ENCODE measurements at places on chromosomes 4 and X.
A peak's percentile ranks its signal among the peaks of the same experiment; 100 is the strongest.

DNA sequence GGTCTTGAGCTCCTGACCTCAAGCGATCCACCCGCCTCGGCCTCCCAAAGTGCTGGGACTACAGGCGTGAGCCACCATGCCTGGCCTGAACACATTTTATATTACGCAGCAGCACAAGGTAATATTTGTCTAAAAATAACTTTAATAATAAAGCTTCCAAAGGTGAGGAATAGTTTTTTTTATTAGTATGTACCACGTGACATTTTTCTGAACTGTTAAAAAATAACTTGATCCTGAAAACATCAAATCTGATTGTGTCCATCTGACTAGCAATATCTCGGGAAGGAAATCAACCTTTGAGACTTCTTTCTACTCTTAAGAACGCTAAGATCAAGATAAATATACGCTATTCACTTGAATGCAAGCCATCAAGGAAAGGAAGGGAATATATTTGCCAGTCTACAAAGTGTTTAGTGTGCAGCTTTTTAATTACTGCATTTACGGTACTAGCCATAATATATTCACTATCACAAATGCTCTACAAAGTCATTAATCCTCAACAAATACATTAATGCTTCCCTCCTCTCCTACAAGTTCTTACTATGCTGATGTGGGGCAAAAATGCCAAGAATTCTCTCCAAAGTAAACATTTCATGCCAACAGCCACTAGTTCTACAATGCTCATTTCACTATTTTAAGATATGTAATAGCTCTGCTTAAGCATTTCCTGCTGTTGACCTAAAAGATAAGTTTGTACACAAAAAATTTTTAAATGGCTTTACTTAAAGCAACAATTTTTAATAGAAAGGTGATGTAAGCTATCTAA lies 143.6 kb downstream of the APBB2 start:
- no peak for DNase-seq

GRCh38 chr4:5474756-5475155 lies 233.6 kb downstream of the EVC2 start:
- no peak for DNase-seq

- no peak for DNase-seq
Measured at GRCh38 chr4:140816806-140817510, 60.8 kb upstream of the TBC1D9 start.

DNA sequence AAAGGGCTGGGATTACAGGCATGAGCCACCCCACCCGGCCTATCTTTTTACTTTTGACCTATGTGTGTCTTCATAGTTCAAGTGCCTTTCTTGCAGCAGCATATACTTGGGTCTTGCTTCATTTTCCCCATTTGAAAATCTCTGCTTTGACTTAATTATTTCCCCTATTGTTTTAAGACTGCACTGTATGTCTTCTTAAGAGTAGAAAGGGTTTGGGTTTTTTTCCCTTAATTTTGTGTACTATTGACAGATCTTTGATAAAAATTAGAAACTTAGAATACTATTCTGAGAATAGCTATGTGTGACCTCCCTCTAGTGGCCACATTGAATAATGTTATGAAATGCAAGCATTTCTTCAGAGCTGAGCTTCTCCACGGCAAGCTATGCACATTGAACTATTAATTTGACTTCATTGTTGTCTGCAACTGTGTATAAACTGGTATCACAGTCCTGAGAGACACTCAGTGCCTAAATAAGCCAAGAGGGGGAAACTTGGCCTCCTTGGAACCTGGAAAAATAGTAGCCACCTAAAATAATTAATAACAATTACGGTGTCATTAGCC lies 8.7 kb upstream of the SLC25A4 start:
- no peak for DNase-seq

GRCh38 chrX:56788717-56789122 lies 59.7 kb downstream of the NBDY start:
- DNase-seq, result peak; percentile 26

- no peak for DNase-seq
Measured at GRCh38 chrX:85499400-85499799, 119.9 kb upstream of the POF1B start.

- no peak for DNase-seq
Measured at GRCh38 chr4:35164063-35164462, 1080.3 kb downstream of the ARAP2 start.

GRCh38 chrX:48785540-48786214 lies 713 bp upstream of the GATA1 start:
- no peak for DNase-seq

DNA sequence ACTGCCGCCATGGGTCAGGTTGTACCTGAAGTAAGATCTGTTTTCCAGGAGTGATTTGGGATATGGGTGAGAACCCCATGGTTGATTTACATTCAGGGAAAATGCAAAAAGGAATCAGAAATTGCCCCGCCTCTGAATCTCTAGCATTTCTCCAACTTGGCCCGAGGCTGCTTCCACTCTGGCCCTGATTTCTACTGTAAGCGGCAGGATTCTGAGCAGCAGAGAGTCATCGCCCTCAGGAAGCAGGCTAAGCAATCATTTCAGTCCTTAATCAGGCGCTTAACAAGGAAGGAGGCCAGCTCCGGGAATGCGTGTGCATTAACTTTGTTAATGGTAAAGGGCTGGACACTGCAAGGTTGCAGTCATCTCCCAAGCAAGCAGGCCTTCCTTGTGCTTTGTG lies 88.5 kb upstream of the DHX15 start:
- no peak for DNase-seq

GRCh38 chr4:40199999-40200874 lies 3.4 kb downstream of the RHOH start:
- DNase-seq, result no peak

DNA sequence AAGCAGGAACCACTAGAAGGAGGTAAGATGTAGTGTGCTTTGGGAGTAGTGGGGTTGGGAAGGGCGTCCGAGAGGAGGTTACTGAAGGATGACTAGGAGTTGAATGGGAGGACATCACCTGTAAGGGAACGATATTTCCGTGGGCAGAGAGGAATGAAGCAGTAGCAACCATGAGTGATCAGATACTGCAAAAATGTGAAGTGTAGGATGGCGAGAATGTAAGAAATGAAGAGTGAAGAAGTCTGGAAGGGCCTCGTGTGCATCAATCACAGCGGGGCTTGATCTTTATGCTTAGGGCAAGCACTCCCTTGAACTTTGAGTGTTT lies 594 bp downstream of the MSMO1 start:
- DNase-seq, result no peak

GRCh38 chr4:1752284-1753041 lies 31.1 kb downstream of the TACC3 start:
- DNase-seq, result no peak

- DNase-seq, result no peak
Measured at GRCh38 chrX:82734140-82734539, 774.0 kb upstream of the POU3F4 start.

DNA sequence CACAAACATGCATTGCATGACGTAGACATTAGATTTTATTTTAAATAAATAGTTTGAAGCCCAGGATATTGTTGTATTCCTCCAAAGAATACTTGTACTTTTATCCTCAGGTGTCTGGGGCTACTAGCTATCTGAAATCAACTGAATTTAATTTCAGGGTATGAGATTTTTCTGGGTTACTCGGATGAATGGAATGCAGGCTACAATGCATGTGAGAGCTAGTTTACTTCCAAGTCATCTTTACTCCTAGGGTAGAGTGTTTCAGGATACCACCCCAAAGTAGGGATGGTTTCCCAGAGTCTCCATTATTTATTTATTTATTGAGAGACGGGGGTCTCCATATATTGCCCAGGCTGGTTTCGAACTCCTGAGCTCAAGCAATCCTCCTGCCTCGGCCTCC lies 66.4 kb downstream of the HPRT1 start:
- no peak for DNase-seq

- DNase-seq, result no peak
Measured at GRCh38 chr4:184644553-184645307, 4.5 kb downstream of the CASP3 start.

DNA sequence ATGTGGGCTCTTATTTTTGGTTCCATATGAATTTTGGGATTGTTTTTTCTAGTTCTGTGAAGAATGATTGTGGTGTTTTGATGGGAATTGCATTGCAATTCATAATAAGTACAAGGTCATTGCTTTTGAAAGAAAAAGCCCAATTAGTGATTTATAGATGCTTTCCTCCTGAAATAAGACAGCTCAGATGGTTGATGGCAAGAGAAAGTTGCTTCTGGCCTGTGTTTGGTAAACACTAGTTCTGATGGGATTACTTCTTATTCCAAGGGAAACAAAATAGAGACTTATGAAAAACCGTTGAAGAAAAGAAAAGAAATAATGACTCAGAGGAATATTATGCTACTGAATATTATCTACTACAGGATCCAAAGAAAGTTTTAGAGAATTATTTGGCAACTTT lies 144.9 kb downstream of the SPANXA1 start:
- no peak for DNase-seq

GRCh38 chr4:175411251-175411650 lies 400.8 kb downstream of the GPM6A start:
- DNase-seq, result no peak

DNA sequence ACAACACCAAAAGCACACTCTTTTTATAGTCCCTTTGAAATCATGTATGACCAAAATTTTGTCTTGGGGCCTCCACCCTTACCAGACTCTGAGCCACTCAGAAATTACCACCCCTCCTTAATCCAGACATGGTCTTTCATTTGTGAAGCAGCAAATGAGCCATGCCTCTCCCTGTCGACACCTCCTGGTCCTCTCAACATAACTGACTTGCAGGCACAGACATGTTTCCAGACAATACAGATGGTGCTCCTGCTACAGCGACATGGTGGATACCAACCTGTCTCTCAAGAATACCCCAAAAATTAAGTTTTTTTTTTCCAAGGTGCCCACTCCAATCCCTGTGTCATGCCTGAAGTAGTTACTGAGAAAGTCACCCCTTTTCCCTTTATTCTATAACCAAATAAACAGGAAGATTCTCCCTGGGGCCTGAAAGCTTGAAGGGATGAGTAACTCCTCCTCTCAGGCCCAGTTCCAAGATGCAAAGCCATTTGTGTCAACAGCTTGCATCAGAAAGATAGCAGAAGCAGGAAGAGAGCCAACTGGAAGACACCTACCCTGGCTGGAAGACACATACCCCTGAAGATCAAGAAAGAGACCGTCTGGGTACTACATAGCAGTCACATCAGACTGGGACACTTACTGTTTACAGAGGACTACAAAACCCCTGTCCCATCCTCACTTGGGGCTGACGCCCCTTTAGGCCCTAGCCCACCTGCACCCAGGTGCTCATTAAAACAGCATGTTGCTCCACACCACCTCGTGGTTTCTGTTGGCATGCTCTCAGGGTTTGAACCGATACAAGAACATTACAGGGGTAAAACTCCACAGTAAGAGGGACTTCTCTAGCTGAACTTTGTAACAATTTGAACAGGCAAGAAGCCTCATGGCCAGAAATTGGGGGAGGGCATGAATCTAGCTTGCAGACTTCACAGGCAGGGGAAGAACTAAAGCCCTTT lies 5.5 kb upstream of the UGT2B17 start:
- DNase-seq, result no peak

DNA sequence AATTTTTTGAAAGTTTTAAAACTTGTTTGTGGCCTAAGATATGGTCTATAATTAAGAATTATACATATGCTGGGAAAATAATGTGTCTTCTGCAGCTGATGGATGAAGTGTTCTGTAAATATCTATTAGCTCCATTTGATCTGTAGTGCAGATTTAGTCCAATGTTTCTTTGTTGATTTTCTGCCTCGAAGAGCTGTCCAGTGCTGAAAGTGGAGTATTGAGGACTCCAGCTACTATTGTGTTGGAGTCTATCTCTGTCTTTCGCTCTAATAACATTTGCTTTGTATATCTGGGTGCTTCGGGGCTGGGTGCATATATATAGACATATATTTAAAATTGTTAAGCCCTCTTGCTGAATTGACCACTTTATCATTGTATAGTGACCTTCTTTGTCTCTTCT lies 2127.3 kb downstream of the PCDH7 start:
- DNase-seq, result no peak

GRCh38 chr4:127084666-127085065 lies 548.1 kb upstream of the INTU start:
- no peak for DNase-seq

DNA sequence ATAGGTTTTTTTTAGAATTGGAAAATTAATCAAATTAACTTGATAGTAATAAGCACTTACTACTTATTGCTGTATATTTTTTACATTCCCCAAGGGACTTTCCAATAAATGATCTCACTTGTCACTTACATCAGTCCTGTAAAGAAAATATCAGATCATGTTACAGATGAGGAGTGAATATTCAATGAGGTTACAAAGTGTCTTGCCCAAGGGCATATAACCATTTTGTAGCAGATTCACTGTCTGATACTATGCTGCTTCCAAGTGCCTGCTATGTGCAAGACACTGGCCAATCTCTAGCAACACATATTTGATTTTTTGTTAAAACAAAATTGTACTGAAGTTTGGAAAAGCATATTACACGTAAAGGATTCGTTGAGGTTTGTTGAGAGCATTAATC lies 1287.7 kb downstream of the FAM133A start:
- no peak for DNase-seq

DNA sequence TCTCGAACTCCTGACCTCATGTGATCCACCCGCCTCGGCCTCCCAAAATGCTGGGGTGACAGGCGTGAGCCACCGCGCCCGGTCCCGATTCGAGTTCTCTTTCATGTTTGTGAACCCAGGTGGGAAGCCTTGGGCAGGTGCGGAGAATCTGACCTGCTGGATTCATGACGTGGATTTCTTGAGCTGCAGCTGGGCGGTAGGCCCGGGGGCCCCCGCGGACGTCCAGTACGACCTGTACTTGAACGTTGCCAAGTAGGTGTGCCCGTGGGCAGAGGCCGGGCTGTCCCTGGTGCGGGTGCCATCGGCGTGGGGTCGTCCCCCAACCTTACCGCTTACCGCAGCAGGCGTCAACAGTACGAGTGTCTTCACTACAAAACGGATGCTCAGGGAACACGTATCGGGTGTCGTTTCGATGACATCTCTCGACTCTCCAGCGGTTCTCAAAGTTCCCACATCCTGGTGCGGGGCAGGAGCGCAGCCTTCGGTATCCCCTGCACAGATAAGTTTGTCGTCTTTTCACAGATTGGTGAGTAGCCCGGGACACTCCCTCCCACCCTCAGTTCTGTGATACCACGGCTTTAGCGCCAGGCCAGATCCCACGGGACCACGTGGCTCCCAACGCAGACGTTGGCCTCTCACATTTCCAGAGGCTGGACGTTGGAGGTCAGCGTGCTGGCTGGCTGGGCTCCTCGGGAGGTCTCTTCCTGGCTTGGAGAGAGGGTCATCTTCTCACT lies 15.6 kb downstream of the IL3RA start:
- no peak for DNase-seq

DNA sequence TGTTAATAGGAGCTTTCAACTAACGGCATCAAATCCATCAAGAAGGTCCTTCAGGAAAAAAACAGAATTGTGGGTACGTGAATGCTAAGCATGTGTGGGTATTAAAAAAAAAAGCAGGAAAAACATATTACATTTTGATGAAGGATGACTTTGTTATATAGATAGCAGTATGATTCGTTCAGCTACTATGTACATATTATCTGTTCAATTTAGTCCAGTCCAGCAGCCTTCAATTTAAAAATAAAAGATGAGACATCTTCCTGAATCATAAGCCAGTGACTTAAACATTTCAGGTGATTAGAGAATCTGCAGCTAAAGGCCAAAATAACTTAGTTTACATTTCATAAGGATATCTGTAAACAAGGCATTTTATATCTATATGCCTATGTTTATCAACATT lies 63.4 kb downstream of the LCORL start:
- no peak for DNase-seq

GRCh38 chr4:25031077-25031621 lies 403 bp upstream of the LGI2 start:
- peak; percentile 75 for DNase-seq
